ENCODE measurements at places on chromosomes 4 and X. TPM values are rescaled to one million over a fixed set of nuclear protein-coding genes. Genes with fewer than 3 reads are reported as not detected.
A peak's percentile ranks its signal among the peaks of the same experiment; 100 is the strongest.

DNA sequence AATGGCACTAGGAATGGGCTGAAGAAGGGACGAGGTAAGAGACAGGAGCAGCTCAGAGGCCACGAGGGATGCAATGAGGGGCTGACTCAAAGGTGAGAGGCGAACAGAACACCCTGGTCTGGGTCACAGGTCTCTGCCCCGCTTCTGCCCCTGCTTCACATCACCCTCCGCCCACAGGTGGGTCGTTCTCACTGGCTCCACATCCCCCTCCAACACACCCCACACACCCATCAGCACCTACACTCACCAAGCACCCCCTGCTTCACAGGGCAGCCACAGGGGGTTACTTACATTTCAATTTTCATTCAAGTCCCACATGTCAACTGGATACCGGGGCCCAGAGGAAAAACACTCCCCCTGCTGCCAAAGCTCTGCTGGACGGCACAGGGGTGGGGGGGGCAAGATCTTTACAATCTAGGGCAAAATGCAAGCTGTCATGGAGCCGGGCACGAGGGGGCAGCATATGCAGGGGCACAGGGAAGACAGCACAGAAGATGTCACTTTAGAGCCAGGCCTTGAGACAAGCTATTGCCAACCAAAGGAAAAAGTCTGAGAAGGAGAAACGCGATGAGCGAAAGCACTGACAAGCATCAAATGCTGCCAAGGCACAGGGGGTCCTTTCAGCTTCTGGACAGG, 94.0 kb downstream of the AFAP1 start:
- no peak for DNase-seq

DNA sequence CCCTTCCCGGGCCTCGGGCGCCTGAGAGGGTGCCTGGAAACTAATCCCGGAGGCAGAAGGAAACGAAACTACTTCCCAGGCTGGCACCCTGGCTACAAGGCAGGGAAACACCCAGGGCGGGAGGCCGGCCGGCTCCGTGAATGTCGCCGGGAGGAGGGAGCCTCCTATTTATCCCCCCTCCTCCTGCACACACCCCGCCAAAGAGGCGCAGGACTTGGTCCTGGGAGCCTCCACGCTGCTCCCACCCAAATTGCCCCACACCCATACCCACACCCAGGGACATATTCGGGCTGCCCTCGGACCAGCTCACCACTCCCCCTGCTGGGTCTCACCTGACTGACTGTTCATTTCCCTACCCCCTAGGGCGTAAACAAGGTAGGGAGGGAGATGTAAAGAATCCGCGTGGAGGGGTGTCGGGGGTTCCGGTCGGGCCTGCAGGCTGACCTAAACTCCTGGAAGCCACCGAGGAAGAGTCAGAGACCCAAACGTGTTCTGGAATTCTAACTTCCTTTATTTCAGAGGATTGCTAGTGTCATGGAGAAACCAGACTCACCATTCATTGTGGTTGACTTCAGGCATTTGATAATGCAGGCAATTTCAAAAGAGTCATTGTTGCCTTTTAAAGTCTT, at the start of gene BTC:
Gene BTC, minus strand, starts transcription at position 142 of the 629 bp plus-strand sequence. CDS start 198 bp downstream, outside the sequence.
- peak; percentile 38 for DNase-seq

- no peak for DNase-seq
Observed at GRCh38 chr4:25012655-25013054, 18.1 kb downstream of the LGI2 start.

DNA sequence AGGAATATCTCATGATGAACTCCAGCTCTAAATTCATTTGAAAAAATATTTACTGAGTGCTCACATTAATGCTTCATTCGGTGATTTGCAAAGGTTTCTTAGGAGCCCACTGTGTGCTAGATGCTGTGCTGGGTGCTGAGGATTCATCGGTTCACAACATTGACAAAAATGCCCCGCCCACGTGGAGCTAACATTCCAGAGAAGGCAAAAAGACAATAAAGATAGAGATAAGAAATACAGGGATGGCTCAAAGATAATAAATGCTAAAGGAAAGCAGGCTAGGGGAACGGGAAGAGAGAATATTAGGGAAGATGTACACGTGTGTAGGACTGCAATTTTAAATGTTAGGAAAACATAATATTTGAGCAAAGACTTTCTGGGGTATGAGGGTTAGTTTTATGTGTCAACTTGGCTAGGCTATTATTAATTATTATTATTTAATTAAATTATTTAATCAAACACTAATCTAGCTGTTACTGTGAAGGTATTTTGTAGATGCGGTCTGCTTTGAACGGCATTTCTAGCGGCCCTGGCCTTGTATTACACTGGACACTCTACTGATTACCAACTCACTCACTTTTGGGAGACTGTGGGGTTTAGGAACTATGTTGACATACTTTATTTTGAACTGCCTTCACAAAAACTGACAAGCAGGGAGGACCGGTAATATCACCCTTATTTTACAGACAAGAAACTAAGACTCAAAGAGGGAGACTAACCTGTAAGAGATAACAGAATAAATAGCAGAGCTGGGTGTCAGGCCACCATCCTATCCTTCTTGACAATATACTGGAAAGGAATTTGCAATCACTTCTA, 61.9 kb upstream of the IRF2 start:
- DNase-seq: no peak

GRCh38 chr4:180960743-180961401, 1282.3 kb upstream of the TENM3 start:
- DNase-seq: no peak

GRCh38 chr4:72341432-72341820, 227.6 kb downstream of the ADAMTS3 start:
- DNase-seq: no peak

GRCh38 chrX:48522291-48522690, 683 bp downstream of the EBP start:
- no peak for DNase-seq

Gene GYPE
- total RNA-seq: 0.41 TPM

Gene TCEAL5
- 3.0 TPM for total RNA-seq

Gene JAKMIP1
- not detected for total RNA-seq

Gene GRK4
- total RNA-seq: 5.9 TPM
